NK-92 treated with Interleukin-12 subunit alpha and Interleukin-12 subunit beta, amount 100 ng/mL, for 24 hours (cell line): ENCODE measurements at places on chromosomes 7 and 10.

- DNase-seq: no peak
Measured at GRCh38 chr10:28363376-28363775, 60.5 kb upstream of the MPP7 start.

DNA sequence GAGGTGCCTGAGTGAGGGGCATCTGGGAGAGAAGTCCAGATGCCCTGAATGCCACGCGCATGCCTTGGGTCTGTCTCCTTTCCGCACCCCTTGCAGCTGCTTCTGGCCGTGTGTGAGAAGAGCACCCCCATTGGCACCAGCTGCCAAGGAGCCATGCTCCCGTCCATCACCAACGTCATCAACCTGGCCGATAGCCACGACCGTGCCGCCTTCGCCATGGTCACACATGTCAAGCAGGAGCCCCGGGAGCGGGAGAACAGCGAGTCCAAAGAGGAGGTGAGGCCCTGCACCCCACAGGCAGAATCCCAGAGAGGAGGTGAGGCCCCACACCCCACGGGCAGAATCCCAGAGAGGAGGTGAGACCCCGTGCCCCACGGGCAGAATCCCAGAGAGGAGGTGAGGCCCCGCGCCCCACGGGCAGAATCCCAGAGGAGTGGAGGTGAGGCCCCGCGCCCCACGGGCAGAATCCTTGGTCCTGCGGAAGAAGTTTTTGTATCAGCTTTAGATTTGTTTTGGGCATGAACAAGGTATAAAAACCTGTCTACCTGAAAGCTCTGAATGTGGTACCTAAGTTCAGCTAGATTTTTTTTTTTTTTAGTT is 91.8 kb downstream of the TRRAP start:
- no peak for DNase-seq

GRCh38 chr10:125694883-125695282 is 11.9 kb upstream of the TEX36 start:
- no peak for DNase-seq

DNA sequence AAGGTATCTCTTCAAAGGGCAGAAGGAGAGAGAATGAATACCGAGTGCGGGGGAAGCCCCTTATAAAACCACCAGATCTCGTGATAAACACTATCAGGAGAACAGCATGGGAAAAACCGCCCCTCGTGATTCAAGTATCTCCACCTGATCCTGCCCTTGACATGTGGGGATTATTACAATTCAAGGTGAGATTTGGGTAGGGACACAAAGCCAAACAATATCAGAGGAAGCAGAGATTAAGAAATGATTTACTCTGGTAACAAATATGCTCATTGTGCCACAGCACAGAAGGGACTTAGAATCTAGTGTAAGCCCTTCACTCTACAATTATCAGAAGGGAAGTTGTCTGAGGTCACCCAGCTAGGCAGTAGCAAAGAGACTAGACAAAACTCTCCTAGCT is 40.1 kb upstream of the ZNRF2 start:
- DNase-seq: no peak

- no peak for DNase-seq
Measured at GRCh38 chr7:131077735-131078134, 249.9 kb upstream of the MKLN1 start.

- DNase-seq: no peak
Measured at GRCh38 chr7:158439035-158439434, 148.6 kb downstream of the PTPRN2 start.

DNA sequence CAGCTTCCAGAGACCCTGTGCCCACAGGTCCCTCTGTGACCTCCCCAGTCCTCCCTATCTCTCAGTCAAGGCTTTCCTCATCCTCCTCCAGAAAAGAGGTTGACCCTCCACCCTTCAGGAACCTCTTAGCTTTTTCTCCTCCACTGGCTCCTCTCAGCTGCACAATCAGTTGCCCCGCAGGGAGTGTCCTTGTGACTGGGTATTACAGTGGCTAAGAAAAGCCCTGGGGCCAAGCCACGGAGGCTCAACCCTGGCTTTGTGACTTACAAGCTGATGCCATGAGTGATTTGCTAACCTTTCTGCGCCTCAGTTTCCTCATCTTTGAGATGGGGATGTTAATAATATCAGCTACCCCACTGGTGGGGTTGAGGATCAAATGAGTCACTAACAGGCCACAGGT is 66.4 kb upstream of the ZMIZ1 start:
- no peak for DNase-seq
